ENCODE measurements at places on chromosomes 16 and 17.

- DNase-seq = no peak
These were observed 34.8 kb upstream of the FBXO47 start for GRCh38 chr17:39001703-39002637.

DNA sequence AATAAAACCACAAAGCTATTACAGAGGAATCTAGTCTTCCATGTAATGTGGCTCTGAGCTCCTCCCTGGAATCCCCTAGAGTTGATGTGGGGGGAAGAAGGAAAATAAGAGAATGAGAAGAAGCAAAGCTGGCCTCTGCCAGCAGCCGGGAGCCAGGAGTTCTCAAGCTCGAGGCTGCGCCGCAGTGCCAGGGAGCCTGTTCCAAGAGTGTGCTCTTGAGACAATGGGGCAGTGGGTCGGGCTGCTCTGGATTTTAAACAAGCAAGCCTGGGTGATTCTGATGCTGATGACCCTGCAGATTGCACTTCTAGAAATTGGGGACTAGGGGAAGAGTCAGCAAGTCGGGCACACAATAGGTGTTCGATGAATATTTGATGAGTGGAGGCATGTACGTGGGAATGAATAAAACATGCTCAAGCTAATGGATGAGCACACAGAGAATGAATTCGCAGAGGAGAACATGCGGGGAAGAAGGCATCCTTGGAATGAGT lies 119.9 kb downstream of the CMIP start:
- no peak for DNase-seq

DNA sequence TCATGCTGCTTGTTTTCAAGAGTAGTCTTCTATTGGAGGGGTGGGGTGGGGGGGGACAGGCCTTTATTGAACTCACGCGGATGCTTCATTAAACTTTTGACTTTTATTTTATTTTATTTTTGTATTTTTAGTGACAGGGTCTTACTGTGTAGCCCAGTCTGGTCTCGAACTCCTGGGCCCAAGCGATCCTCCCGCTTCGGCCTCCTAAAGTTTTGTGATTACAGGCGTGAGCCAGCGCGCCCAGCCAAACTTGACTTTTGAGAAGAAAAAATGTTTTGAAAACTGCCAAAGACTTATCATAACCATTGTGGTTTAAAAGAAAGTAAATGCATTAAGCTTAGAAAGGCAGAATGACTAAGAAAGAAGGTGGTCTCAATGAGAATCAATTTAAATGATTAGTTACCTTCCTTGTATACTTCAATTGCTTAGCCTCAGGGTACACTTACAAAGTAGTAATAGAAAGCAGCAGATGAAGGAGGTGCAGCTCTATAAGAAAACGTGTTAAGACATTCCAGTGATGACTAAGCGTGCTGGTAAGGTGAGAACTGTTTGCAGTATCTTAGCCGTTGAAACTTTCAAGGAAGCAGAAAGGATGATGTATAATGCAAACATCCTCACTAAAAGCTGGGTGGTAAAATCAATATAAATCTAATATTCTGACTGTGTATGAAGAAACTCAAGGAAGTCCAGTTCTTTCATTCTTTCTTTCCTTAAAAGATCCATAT lies 1.2 kb downstream of the AP2B1 start:
- no peak for DNase-seq

- DNase-seq = no peak
These were observed 85.0 kb upstream of the DNAJA2 start for GRCh38 chr16:47058295-47059086.

- no peak for DNase-seq
These were observed 100.8 kb downstream of the SDR42E1 start for GRCh38 chr16:81910366-81910885.

DNA sequence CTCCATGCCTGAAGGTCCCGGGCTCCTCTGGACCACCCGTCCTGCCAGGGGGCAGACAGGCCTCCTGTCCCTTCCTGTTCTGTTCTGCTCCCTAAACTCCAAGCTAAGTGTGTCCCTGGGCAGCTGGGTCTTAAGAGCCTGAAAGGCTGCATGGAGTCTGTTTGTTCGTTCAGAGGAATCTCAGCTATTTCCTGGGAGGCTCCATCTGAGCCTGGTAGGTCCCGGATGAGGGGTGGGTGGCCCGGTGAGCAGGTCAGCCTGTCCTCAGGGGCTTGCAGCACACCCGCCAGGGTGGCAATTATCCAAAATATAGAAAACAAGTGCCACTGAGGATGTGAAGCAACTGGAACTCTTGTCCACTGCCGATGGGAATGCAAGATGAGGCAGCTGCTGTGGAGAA lies 12.6 kb downstream of the ACTG1 start:
- no peak for DNase-seq

DNA sequence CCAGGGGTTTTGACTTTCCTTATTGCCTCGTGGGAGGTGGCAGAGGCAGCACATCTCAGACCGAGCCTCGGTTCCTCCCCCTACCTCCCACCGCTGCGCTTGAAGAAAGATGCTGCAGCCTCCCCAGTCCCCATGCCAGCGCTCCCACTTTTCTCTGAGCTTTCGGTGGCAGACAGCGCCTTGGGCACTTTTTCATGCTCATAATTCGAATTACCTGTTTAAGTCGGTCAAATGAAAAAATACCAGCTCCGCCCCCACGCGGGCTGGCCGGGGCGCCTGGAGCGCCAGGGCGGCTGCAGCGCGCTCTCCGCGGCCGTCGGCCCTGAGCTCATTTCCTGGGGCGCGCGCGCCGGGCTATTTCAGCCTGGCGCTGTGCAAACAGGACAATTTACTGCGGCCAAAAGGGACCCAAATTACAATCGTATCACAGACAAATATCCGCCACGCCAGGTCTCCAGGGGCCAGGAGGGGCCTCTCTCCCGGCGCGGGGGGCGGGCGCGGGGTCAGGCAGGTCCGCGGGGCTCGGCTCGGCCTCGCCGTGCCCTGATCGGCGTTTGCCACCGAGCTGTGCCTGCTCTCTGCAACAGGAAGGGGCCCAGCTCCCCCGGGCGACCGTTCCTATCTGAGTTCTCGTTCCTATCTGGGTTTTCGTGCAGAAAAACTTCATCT lies 45.0 kb downstream of the SOST start:
- no peak for DNase-seq

- no peak for DNase-seq
These were observed 99.8 kb downstream of the CPPED1 start for GRCh38 chr16:12703935-12704334.

DNA sequence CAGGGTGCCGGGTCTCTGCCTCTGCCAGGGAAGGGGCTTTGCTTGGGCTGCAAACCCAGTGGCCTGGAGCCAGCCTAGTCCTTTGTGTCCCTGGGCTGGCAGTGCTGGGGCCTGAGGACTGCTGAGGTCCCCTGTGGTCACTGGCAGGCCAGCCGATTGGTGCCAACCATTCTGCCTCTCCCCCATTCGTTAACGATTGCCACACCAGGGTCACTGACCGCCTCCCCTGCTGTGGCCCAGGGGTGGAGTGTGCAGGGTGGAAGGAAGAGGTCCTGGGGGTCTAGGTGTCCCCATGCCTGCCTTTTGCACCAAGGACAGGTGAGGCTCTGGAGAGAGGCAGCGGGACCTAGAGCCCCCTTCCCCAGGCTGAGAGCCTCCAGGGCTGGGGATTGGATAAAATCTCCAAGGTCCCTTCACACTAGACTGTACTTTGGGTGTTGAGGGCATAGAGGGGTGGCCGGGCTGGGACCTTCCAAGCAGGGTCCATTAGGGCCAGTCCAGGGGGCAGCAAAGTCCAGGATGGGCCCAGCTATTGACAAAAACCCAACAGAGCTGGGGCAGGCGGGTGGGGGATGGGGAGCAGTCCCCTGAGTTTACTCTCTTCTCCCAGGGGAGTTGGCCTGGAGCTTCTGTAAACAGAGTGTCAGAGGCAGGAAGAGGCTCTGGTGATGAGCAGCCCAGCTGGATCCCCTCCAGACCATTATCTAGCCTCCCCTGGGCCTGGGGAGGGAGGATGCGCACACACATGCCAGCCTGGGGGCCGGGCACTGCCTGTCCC lies 1.1 kb downstream of the VASN start:
- peak; percentile 88 for DNase-seq

DNA sequence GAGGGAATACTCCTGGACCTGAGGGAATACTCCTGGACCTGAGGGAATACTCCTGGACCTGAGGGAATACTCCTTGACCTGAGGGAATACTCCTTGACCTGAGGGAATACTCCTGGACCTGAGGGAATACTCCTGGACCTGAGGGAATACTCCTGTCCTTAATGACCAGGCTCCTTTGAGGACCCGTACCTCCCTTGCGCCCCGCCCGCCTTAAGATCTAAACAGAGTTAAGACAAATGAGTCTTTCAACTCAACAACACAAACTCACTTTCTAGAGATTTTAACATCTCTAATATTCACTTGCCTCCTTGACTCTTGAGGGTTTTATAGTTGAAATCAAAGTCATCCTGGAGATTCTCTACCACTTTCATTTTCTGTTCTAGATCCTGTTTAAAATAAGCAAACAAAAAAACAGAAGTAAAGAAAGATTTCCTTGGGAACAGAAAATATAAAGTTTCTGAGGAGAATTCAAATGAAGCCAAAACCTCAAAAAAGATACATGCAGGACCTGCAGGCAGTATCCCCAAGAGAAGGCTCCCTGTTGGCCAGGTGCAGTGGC lies 49.7 kb downstream of the STAT3 start:
- no peak for DNase-seq

- no peak for DNase-seq
These were observed 36.6 kb upstream of the RBFOX3 start for GRCh38 chr17:79647456-79647915.

- no peak for DNase-seq
These were observed 31.1 kb downstream of the TRPV2 start for GRCh38 chr17:16446338-16446983.

DNA sequence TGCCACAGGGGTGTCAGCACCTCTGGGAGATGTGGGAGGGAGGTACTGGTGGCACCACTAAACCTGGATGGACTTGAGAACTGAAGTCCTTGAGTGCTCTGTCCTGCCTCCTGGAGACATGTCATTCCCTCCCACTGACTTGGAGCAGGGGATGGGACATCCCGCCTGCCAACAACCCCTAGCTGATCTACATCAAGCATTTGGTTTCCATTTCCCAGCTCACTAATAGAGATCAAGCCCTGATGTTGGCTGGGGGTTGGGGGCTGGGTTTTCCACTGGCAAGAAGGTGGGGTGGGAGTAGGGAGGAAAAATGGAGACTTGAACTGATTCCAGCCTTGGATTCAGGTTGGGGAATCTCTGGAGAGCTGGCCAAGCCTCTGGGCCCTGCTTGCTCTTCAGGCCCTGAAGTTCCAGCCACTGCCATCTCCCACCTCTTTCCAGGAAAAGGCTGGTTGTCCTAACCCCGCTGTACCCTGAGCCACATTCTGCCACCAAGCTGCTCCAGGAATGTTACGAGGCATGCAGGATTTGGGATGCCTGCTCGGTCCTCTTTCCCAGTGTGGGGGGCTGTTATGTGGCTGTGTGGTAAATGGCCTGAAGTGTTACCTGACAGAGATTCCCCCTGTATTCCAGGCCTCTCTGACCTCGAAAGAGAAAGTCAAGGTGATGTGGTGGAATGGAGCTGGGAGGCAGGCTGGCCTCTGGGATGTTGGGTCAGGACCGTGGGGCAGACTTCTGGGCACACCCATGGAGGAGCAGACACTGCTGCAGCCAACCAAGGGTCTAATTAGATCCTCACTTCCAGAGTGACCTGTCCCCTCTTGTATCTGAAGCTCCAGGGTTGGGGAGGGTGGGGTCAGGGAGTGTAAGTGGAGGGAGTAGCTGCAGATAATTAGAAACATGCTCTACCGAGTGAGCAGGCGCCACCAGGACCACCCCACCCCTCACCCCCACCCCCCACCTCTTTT lies 16.7 kb downstream of the IGFBP4 start:
- no peak for DNase-seq

- DNase-seq = no peak
These were observed 8.6 kb downstream of the ZNF750 start for GRCh38 chr17:82831041-82831817.

GRCh38 chr16:11283820-11284248 lies 2.7 kb upstream of the PRM1 start:
- no peak for DNase-seq

- no peak for DNase-seq
These were observed 14.7 kb downstream of the TBX2 start for GRCh38 chr17:61414141-61414935.

DNA sequence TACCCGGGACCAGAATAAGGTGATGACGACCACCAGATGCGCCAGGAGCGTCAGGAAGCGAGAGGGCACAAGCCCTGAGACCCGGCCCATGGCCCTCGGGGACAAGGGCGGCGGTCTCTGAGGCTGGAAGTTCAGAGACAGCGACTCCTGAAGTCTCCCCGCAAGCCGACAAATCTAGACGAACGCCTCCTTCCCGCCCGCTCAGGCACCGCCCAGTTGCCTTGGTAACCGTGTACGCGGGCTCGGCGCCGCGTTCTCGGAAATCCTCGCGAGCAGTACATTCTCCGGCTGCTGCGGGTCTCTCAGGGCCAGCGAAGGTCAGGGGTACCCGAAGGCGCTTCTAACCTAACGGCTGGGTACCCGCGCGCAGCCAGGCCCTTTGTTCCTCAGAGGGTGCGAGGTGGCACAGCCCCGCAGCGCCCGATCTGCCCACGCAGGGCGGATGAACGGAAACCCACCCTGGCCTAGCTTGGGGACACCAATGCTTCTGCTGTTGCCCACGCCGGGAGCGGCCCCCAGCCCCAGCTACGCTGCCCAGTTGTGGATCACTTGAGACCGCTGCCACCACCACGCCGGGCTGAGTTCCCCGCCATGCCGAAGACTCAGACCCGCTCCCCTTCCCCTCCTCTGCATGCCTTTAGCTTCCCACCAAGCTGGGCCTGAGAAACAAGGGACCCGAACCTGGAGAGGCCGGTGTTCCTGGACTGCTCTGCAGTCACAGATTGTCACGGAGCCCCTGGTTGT lies at the start of gene TMEM107:
Gene TMEM107, minus strand, starts transcription at position 184 of the 744 bp plus-strand sequence. Its CDS starts 94 bp downstream, at position 90.
- DNase-seq = peak; percentile 73

GRCh38 chr17:4565209-4566141 lies 5.1 kb upstream of the GGT6 start:
- peak; percentile 60 for DNase-seq

DNA sequence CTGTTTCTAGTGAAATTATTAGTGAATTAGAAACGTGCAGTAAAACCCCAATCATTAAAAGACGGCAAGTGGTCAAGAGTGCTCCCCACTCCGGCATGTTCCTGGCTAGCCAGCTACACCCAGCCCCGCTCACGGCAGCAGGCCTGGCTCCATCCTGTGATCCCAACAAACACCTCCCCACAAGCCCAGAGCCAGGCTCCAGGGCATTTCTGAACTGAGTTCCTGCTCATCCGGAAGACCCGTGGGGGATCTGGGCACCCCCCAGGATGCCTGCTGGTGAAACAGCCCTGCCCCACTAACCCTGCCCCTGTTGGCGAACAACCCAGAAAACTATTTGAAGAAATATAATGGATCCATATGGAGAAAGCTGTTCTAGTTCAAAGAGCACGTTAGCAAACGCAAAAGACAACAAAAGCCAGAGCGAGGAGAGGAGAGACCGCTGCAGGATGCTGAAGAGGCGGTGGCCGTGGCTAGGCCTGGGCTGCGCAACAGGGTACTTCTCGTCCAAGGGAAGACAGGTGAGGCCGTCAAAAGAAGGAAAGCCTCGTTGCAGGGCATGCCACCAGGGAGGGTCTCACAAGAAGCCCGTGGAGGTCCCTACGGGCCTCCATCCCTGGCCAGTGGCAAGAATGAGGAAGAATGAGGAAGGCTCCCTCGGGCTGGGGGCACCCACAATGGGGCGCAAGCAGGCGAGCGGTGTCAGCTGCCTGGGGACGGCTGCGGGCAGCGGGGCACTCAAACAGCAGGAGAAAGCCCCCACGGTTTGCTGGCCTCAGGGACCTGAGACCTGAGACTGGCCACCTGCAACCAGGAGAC lies 19.2 kb downstream of the SLC16A3 start:
- DNase-seq = no peak

GRCh38 chr17:19978209-19978802 lies 678 bp upstream of the AKAP10 start:
- DNase-seq = no peak

- DNase-seq = no peak
These were observed 45.5 kb upstream of the MMP2 start for GRCh38 chr16:55433535-55433934.

Measured in NCI-H1092 treated with DMSO at 0.1 percent for 48 hours (cell line).